ENCODE measurements at places on chromosomes 6 and 20.

GRCh38 chr6:23415819-23416427 lies 710.1 kb upstream of the NRSN1 start:
- H3K36me3 ChIP-seq = no peaks in the 10 kb centered on the region
- peaks cover 22% of the 10 kb centered on the region for H3K4me1 ChIP-seq
- no peak for DNase-seq
- H3K27ac ChIP-seq = no peak overlapping the region

DNA sequence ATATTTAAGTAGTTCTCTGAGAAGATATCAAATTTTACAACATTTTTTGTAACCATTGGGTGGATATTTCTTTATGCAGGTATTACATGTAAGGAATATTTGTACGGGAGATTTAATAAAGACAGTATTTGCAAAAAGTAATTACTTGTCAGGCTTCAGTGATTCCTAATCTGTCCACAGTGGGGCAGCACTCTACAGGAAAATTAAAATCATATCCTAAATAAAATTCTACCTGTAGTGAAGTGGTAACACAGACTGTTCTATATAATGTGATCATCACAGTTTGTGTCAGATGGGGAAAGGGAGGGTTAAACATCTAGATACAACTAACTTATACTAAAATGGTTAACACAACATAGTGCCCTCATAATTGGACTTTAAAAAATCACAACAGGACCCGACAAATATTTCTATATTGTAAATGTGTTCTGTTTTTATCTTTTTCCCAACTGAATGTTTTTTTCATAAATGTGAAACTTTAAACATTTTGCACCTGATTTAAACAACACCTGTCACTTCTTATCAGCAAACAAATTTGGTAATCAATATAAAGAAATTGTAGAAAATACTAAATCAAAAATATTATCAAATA lies 145.6 kb upstream of the MANEA start:
- no peaks in the 10 kb centered on the region for H3K27me3 ChIP-seq
- no peak overlapping the region for H3K27ac ChIP-seq
- no peak overlapping the region for H3K4me3 ChIP-seq

- H3K36me3 ChIP-seq = peaks cover 10% of the 10 kb centered on the region
- DNase-seq = no peak
- no peaks in the 10 kb centered on the region for H3K27me3 ChIP-seq
- H3K27ac ChIP-seq = no peak overlapping the region
- H3K4me1 ChIP-seq = peaks cover 2% of the 10 kb centered on the region
Measured at GRCh38 chr6:118876198-118876597, 17.8 kb upstream of the ASF1A start.

- H3K27me3 ChIP-seq = peaks cover 4% of the 10 kb centered on the region
- no peak overlapping the region for H3K27ac ChIP-seq
- H3K4me3 ChIP-seq = no peak overlapping the region
- no peaks in the 10 kb centered on the region for H3K36me3 ChIP-seq
- no peak for DNase-seq
Measured at GRCh38 chr6:130696806-130697205, 130.4 kb upstream of the SMLR1 start.

DNA sequence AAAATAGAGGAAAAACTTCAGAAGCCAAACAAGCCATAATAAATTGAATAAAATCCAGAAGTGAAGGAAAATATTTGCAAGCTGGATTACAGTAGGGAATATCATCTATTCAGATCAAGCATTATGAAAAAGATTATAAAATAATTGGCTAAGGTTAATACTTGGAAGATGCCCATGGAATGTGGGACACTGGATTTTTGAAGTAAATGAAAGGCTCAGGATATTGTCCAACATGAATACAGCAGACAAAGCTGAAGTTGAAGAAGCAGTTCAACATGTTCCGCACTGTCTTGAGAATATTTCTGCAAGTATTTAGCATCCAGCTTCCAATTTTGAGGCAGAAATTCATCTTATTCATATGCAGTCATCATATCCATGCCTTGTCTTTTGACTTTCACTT lies 1278.4 kb upstream of the GJE1 start:
- H3K36me3 ChIP-seq = no peaks in the 10 kb centered on the region
- peaks cover 24% of the 10 kb centered on the region for H3K4me1 ChIP-seq
- no peak for DNase-seq
- no peak overlapping the region for H3K4me3 ChIP-seq
- H3K27ac ChIP-seq = no peak overlapping the region
- H3K27me3 ChIP-seq = no peaks in the 10 kb centered on the region

DNA sequence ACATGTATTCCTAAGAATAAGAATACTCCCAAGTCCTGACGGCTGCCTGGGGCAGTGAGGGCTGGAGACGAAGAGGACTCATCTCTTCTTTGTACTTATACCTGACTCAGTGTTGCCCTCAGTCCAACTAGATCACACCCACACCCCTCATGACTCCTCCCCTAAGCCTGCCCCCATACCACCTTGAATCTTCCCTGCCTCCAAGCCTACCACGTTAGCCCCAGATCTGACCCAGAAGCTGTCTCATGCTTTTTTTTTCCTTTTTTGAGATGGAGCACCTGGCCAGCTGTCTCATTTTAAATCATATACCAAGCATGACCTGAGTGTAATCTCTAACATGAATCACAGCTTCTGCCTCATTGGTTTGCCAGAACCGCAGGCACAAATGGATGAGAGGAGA lies 45.2 kb downstream of the MUC22 start:
- no peaks in the 10 kb centered on the region for H3K27me3 ChIP-seq
- peak overlapping the region; percentile 35 for H3K27ac ChIP-seq
- no peak overlapping the region for H3K4me3 ChIP-seq
- no peaks in the 10 kb centered on the region for H3K36me3 ChIP-seq
- peaks cover 38% of the 10 kb centered on the region for H3K4me1 ChIP-seq

DNA sequence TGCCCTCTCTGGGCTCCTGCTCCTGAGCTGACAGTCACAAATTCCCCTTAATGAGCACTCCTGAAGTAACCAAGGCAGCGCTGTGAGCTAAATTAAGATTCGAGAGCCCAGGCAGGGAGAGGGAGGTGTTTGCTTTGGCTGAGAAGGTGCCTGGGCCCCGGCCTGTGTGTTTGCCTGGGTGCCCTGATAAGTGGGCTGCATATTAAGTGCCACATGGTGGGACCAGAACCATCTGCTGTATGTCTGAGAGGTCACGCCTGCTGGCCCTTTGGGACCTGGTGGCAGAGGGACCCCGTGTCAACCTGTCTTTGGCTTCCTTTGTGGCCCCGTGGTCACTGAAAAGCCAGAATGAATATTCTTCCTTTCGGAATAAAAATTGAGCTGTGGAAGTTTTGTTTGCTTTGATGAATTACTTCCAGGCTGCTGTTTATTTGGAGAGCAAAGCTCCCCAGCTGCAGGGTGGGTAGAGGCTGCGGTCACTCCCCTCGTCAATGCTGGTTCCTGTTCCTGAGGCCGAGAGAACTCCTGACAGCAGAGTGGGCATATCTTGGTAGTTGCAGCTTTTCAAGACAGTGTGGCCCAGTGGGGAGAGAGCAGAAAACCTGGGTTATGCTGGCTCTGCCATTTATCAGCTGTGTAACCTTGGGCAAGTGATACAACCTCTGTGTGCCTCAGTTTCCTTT lies 17.5 kb upstream of the KCNK16 start:
- no peak overlapping the region for H3K27ac ChIP-seq
- H3K4me1 ChIP-seq = peaks cover 16% of the 10 kb centered on the region
- H3K36me3 ChIP-seq = no peaks in the 10 kb centered on the region
- H3K27me3 ChIP-seq = peaks cover 26% of the 10 kb centered on the region
- no peak for DNase-seq

DNA sequence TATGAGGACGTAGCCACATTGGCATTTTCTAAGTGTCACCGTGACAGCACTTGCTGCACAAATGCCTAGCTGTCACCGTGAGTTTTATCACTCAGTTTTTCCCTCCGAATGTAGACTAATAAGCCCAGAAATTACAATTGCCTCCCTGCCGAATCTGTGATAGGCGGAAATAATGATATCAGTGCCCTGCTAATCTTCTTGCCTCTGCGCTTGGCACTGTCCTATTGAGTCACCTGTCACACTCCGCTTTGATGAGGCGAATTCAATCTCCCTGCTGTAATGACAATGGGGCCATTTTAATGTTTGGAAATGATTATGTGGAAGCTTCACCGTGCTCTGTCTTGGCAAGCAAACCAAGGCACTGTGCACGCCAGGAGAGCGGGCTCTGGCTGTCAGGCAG lies 112.8 kb downstream of the LINC00237 start:
- H3K4me1 ChIP-seq = no peaks in the 10 kb centered on the region
- H3K36me3 ChIP-seq = no peaks in the 10 kb centered on the region

- H3K4me3 ChIP-seq = no peak overlapping the region
- peaks cover 28% of the 10 kb centered on the region for H3K27me3 ChIP-seq
- H3K27ac ChIP-seq = no peak overlapping the region
- no peak for DNase-seq
Measured at GRCh38 chr6:83536647-83537589, 24.6 kb downstream of the PRSS35 start.

GRCh38 chr20:13736436-13737191 lies 48.1 kb downstream of the ESF1 start:
- H3K36me3 ChIP-seq = peaks cover 52% of the 10 kb centered on the region
- no peak overlapping the region for H3K27ac ChIP-seq
- no peak overlapping the region for H3K4me3 ChIP-seq
- H3K4me1 ChIP-seq = peaks cover 3% of the 10 kb centered on the region
- DNase-seq = no peak

DNA sequence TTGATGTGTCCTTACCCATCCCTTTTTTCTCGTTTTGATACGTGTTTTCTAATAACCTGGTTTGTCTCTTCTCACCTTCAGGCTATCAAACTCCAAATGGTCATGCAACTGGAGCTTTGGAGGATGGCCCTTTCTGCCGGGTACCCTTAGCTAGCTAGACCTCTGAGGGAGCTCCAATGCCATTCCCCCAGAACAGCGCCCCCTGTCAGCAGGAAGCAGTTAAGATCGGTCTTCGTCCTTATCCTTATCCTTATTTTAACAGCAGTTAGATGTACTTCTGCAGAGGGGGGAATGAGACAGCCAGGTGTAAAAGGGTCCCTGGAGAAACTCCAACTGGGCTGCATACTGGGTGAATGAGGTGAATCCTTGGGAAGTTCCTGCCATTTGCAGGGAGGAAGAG lies 37.2 kb downstream of the SEL1L2 start:
- H3K4me3 ChIP-seq = no peak overlapping the region
- H3K36me3 ChIP-seq = no peaks in the 10 kb centered on the region
- H3K27ac ChIP-seq = no peak overlapping the region
- H3K27me3 ChIP-seq = peaks cover 12% of the 10 kb centered on the region

- H3K36me3 ChIP-seq = peaks cover 33% of the 10 kb centered on the region
- H3K27me3 ChIP-seq = no peaks in the 10 kb centered on the region
- no peaks in the 10 kb centered on the region for H3K4me1 ChIP-seq
- H3K4me3 ChIP-seq = no peak overlapping the region
- no peak overlapping the region for H3K27ac ChIP-seq
Measured at GRCh38 chr6:118444796-118445195, 103.3 kb upstream of the PLN start.

- H3K27ac ChIP-seq = peak overlapping the region; percentile 17
- H3K4me1 ChIP-seq = peaks cover 4% of the 10 kb centered on the region
- H3K4me3 ChIP-seq = no peak overlapping the region
- H3K36me3 ChIP-seq = no peaks in the 10 kb centered on the region
- no peak for DNase-seq
Measured at GRCh38 chr6:136599329-136600011, 49.2 kb upstream of the MAP7 start.

DNA sequence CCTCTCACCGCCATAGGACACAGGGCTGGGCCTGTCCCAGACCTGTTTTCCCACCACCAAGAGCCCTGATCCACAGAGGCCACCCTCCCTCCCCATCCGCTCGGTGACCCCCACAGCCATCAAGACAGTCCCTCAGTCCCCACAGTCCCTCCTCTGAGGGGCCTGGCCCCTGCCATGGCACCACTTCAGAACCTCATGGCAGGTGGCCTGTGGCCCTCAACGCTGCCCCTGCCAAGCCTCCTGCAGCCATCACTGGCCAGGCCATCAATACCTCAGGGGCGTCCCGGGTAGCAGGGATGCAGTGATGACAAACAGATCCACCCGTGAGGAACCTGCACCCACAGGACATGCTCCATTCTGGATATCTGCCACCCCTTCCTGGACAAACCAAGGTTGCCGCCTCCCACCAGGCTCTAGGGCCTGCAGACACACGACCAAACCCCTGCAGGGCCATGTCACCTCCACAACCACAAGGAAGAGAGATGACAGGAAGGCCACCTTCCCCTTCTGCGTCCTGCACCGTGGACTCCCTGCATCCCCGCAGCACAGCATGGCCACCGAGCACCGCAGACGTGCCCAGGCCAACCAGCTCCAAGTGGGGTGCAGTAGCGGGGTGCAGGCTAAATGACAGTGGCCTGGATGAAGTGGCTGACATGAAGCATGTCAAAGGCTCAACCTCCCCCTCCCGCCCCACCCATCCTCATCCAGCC lies 14.0 kb downstream of the TAF4 start:
- no peaks in the 10 kb centered on the region for H3K27me3 ChIP-seq
- H3K27ac ChIP-seq = peak overlapping the region; percentile 64
- peaks cover 17% of the 10 kb centered on the region for H3K4me1 ChIP-seq
- H3K36me3 ChIP-seq = peaks cover 9% of the 10 kb centered on the region
- no peak overlapping the region for H3K4me3 ChIP-seq

GRCh38 chr6:78538002-78538401 lies 329.3 kb upstream of the IRAK1BP1 start:
- H3K36me3 ChIP-seq = no peaks in the 10 kb centered on the region
- no peaks in the 10 kb centered on the region for H3K4me1 ChIP-seq

- peaks cover 27% of the 10 kb centered on the region for H3K4me1 ChIP-seq
- H3K27ac ChIP-seq = peak overlapping the region; percentile 37
- H3K4me3 ChIP-seq = no peak overlapping the region
- no peaks in the 10 kb centered on the region for H3K36me3 ChIP-seq
Measured at GRCh38 chr6:155077331-155077730, 82.2 kb downstream of the TIAM2 start.

- H3K27me3 ChIP-seq = no peaks in the 10 kb centered on the region
- H3K4me3 ChIP-seq = no peak overlapping the region
- DNase-seq = no peak
- peaks cover 5% of the 10 kb centered on the region for H3K4me1 ChIP-seq
- no peak overlapping the region for H3K27ac ChIP-seq
Measured at GRCh38 chr6:46645265-46645664, 7.4 kb downstream of the CYP39A1 start.

DNA sequence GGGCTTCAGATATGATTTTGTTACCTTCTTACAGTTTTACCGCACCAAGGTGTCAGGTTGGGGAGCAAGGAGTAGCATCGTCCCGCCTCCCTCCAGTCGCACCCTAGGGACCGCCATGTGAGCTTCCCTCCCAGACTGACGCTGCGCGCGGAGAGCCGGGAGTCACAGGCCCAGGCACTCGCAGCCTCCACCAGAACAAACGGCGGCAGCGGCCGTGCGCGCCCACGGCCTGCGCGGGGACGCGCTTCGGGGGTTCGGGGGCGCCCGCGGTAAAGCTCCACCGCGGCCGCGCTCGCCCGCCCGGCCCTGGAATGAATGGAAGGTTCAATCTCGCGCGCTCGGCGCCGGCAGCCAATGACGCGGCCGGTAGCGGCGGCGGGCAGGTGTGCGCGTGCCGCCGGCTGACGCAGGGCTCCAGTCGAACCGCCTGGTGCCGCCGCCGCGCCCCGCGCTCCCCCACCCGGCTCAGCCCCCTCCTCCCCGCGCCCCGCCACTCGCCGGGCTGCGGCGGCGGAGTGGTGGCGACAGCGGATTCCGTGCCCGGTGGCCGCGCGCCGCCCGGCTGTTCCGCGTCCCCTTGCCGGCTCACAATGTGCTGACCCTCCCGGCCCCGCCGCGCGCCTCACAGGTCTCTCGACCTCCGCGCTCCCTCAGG lies 16.5 kb upstream of the LIN28B start:
- peak overlapping the region; percentile 47 for H3K27ac ChIP-seq
- H3K4me3 ChIP-seq = peak overlapping the region; percentile 74
- peaks cover 7% of the 10 kb centered on the region for H3K27me3 ChIP-seq
